ENCODE measurements at places on chromosomes 7 and 10.

DNA sequence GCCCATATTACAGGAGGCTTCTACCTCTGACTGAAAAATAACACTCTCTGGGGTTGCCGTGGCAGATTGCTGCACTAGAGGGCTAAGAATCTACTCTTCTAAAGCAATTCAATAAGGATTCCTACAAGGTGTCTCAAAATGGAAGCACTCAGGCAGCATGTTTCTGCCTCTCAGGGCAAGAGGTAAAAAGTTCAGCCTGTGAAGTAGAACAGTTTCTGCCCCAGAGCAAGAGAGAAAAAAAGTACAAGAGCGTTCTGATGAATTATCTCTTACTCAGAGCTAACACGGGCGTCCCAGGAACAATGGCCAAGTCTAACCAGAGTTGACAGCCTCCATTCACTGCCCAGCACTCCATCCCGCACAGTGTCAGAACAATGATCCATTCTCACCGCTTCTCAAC lies 71.3 kb upstream of the TES start:
- no peak for DNase-seq

GRCh38 chr10:77911535-77912123 lies 14.9 kb downstream of the DLG5 start:
- no peak for DNase-seq

DNA sequence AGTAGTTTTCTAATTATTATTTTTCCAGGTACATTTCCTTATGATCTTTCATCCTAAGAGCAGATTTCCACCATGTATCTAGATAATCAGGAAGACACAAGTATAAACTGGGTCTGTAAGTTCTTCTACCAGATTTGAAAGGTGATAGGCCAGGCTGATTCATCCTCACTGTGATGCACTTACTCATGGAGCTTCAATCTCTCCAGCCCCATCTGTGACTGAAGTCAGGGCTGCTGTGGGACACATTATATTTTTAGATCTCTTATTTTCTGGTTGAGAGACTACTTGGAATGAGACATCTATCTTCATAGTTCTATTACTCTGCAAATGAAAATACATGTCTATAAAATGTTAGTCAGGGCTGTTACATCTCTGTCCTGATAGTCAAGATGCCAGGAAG lies 85.5 kb upstream of the SLC25A13 start:
- no peak for DNase-seq

GRCh38 chr10:31143331-31143935 lies 111.8 kb upstream of the ZNF438 start:
- DNase-seq, result no peak

DNA sequence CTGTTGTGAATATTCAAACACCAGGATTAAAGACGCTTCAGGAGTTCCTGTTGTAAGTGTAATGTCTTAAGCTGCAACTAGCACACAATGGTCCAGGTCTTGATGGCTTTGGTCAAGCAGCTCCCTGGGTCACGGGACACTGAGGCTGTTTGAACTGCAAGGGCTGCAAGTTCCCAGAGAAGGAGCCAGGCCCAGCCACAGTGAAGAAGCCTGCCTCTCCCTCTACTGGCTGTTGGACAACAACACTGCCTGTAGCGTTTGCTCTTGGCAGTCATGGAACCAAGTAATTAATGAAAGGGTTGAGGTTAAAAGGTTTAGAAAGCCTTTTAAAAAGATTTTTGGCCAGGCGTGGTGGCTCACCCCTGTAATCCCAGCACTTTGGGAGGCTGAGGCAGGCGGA lies 31.9 kb upstream of the GUSB start:
- DNase-seq, result peak; percentile 33
